ENCODE measurements at places on chromosomes 3 and 15.

DNA sequence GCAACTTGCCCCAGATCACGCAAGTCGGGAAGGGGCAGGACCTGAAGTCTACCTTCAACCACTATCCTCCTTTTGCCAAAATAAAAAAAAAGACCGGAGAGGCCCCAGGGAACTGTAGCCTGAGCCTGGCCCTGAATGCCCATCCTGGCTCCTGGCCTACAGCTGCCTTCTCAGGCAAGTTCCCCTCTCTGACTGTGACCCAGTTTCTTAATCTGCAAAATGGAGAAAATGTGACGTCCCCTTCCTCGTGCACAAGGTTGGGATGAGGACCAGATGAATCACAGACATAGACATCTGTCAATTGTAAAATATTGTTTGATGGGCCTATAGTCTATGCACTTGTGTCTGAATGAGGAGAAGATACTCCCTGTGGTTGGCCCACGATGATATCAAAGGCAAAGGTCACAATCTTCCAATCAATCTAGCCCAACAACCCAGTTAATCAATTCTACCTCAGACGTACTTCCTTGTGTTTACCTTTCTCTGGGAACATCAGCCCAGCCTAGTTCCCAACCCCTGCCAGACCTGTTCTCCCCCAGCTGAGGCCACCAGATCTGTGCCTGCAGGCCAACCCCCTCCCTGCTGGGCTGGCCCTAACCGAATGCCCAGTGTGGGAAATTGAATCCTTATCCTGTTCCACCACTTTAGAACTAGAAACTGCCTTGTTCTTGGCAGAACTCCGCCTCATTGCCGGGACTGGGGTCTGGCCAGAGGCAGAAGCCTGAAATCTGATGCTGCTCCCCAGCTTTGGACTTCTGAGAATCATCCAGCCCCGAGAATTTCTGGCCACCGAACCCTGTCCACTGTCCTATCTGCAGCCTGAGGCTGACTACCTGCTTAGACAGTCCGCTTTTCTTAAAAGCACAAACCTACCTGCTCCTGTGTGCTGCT lies 101.8 kb upstream of the LIPC start:
- no peak for DNase-seq

DNA sequence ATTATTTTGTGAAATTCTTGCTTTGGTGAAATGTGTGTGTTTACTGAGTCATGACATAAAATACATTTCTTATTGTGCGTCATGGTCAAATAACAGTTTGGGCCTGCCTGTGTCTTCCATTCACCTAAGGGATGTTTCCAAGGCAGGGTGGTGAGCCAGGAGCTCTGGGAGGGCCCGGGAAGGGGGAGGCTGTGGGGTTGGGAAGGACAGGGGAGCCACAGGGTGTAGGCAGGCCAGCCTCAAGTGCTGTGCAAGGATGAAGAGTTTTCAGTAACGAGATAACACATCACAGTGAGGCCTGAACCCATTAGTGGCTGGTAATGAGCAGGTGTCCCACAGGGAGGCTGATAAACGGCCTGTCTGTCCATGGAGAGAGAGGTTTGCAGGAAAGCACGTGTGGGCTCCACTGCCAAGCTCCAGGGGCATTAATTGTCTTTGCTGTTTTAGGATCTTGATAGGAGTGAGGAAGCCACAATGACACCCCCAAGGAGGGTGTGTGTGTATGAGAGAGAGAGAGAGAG lies 35.6 kb upstream of the SEC13 start:
- no peak for DNase-seq

- no peak for DNase-seq
Measured at GRCh38 chr3:187104342-187104741, 35.0 kb downstream of the RPL39L start.

- peak; percentile 19 for DNase-seq
Measured at GRCh38 chr15:45646220-45646619, 11.4 kb downstream of the SQOR start.

DNA sequence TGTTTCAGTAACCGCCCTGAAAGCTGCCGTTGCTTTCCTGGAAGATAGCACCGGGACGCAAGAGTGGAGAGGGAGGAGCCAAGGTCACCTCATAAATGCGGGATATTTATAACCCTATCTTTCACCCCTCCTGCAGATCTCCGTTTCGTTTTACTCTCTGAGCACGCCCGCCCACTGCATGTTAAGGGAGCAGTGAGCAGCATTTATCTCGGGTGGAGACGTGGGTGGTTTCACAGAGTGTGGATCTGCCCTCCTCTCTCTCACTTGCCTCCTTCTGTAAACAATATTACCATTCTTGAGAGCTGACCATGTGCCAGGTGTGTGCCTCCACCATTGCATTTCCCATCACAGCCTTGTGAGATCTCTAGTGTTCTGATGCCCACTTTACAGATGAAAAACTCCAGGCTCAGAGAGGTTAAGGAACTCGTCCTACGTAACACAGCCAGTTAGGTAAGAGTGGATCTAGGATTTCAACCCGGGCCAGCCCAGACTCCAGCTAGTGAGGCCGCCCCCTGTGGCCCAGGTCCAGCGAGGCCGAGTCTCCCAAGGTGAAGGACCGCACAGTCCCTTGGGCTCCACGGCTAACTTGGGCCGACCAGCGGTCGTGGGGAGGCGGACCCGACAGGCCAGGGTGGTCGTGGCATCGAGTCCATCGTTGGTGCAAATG lies 16.9 kb upstream of the SEMA4B start:
- DNase-seq: peak; percentile 8

DNA sequence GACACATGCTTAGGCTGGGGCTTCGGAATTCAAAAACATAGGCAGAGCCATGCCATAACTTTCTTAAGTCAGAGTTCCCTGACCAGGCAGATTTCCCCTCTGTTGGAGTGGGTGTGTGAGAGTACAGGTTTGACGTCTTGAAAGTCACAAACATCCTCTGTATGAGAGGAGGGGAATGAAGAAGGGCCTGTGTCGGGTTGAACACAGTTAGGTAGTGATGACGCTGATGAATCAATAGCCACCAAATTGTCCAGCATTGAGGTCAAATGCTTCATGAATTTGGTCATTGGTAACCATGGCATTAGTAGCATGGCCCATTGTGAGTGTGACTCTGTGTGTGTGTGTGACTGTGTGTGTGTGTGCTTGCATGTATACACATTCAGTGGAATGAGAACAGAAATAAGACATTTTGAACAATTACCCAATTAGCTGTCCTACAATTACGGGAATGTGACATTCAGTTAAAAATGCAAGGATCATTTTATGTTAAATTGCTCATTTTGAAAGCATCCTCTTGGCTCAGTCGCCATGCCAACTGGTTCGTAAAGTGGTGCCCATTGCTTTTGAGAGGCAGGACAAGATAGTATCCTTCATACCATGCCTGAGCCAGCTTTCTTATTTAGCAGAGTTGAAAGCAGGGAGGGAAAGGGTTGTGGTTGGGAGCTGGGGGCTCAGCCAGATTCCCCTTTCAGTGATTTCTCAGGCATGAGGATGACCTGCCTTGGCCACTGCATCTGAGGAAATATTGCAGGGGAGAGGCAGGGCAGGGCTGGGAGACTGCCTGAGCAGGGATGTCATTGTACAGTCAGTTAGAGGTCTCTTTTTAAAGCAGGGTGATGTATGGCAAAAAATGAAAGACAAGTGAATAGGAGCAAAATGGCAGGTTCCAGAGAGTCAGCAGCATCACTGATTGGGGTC lies 35.4 kb downstream of the RBP2 start:
- no peak for DNase-seq
